T-helper 9 cell (primary cell): ENCODE measurements at places on chromosomes 2 and 18.

GRCh38 chr2:53450923-53451322 lies 316.7 kb upstream of the CHAC2 start:
- no peak for DNase-seq

DNA sequence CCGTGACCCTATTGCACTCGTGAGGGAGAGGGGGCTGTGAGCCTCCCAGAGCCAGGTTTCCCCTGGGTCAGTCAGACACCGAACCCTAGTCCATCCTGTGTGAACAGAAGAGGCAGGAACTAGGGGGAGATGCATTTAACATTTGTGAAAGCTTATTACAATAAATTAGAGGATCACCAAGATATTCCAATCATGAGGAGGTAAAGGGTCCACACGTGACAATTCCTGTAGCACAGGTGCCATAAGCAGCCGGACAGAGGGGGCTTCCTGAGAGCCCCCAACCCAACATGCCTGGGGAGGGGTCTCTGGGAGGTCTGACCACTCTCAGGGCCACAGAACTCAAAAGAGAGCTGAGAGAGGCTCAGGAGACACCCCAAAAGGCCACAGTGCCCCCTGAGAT lies 93.3 kb downstream of the KCNF1 start:
- DNase-seq: no peak

- DNase-seq: no peak
Measured at GRCh38 chr2:8215159-8215863, 466.5 kb upstream of the ID2 start.

- DNase-seq: no peak
Measured at GRCh38 chr2:202815548-202816360, 55.8 kb downstream of the ICA1L start.

GRCh38 chr2:85458601-85459563 lies 40.4 kb downstream of the SH2D6 start:
- DNase-seq: no peak

DNA sequence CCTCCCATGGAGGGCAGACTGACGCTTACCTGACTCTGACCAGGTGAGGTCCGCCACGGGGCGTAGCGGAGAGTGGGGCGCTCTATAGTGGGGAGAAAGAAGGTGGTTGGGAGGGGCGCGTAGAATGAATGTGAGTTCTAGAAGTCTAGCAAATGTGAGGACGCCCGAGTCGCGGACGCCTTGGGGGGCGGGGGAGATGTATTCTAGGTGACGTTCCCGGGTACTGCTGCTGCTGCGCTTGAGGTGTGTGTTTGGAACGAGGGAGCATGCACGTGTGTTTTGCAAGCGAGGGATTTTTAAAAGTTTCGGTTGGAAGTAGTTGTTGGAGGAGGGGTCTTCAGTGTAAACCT lies 758 bp downstream of the RIF1 start:
- peak; percentile 32 for DNase-seq

DNA sequence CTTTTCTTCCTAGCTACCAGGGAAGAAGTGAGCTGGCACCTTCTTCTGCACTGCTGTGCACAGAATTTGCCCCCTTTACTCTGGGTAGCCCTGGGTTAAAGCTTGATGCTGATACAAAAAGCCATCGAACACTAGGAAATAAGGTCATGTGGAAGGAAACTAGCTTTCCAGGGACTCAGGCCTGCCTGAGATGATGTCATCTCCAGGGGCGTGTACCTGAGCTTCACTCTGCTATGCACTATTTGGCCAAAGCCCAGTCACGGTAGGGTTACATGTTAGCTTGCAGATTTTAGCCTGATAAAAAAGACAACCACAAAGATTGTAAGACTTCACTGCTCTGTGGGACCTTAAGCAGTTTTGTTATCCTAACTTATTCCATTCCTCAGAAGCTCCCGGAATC lies 20.4 kb downstream of the EDAR start:
- no peak for DNase-seq
